ENCODE measurements at places on chromosomes 16 and 17.

GRCh38 chr17:42849031-42849430 lies 2.0 kb upstream of the AOC3 start:
- no peak for DNase-seq

GRCh38 chr17:77529328-77529650 lies 388.5 kb downstream of the SEC14L1 start:
- no peak for DNase-seq

GRCh38 chr16:88834670-88835069 lies 22.1 kb downstream of the GALNS start:
- no peak for DNase-seq

GRCh38 chr17:80005360-80006338 lies 30.0 kb downstream of the TBC1D16 start:
- peak; percentile 67 for DNase-seq

All from SJSA1 (cell line).